Activated CD4-positive, alpha-beta T cell treated with anti-CD3 and anti-CD28 coated beads, Interleukin-2, amount 50 U/mL, for 24 hours (primary cell): ENCODE measurements at places on chromosomes 1 and 21.

GRCh38 chr21:44846485-44847260 lies 26.8 kb downstream of the PTTG1IP start:
- DNase-seq: no peak

DNA sequence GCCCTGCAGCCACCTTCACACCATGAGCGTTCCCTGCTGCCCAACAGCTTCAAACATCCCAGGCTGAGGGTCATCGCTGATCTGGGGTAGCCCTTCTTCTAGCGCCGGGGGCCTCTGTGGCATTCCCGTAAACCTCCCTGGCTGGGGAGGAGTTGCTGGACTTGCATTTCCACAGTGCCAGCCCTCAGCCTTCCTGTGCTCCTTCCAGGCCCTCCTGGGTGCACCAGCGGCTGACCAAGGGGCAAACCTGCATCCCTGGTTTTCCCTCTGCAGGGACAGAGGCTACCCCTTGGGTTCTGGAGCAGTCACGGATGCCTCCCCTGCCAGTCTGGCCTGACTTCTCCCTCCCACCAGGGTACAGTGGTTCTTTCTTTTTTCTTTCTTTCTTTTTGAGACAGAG lies 218.7 kb upstream of the TMEM51 start:
- DNase-seq: no peak

DNA sequence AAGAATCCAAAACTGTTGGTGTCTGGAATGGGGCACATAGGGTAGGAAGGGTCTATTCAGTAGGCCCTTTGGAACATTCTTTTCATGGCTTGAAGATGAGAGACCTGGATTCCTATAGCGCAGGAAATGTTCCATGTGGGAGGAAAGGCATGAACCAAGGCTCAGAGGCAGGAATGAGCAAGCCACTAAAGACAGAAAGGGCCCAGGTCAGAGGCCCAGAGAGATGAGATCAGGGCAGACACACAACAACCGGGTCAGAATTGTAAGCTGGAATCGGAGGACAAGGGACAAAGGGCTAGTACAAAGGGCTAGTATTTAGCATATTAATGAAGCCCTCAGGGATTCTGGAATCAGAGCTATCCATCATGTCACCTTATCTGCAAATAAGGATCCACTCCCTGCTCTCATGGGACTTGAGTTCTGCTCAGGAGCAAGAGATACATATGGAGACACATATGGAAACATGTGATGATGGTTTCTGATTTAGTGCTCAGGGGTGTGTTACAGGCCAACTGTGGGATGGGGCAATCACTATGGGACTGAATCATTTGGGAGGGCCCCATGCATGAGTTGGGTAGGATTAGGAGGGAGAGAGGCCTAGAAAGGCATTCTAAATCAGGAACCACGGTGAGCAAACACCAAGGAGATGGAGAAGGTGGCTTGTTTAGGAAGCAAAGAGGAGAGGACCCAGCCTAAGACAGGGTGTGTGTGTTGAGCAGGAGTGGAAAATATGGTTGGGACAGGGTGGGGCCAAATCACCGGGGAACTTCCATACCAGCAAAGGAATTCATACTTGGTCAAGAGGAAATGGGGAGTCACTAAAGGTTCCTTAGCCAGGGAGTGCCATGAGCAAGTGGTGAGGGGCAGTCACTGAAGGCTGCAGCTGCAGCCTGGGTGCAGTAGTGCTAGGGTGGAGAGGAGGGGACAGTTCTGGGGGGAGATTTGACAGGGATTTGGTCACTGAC lies 8.6 kb downstream of the NECTIN4 start:
- no peak for DNase-seq

GRCh38 chr1:194288238-194288637 lies 1101.8 kb upstream of the B3GALT2 start:
- no peak for DNase-seq

DNA sequence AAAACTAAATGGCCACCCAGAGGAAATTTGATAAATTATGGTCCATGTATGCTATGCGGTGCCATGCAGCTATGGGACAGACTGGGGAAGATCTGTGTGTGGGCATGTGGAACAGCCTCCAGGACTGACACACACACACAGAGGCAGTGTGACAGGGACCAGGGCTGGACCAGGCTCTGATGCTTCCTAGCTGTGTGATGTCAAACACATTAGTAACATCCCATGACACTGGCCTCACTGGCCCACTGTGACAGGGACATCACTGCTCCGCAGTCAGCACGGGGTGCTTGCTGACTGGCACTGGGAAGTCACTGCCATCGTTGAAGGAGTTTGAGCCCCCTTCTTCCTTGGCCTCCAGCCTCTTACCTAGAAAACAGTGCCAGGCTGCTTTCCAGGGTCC lies 13.9 kb downstream of the RAP1GAP start:
- DNase-seq: no peak

DNA sequence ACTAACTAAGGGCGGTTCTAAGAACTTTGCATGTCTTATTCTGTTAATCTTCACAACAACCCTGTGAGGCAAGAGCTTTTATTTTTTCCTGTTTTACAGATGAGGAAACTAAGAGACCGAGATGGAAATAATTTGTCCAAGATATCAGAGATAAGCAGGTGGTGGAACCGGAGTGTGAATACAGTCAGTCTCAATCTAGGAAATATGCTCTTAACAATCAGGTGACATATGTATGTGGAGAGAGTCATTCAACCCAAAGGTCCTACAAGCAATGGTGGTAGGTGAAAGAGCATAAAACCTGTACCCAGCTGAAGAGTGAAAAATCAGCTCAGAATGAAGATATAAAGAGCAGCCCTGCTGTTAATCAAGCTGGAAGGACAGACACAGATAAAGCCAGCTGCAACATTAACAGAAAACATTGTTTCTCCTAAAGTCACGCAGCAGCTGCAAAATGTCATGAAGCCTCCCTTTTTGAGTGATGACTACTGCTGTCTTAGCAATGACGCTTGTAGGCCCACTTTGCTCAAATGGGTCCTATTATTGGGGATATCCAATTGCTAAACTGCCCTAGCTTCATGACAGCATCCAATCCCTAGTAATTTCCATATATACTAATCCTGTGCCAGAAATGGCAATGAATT lies 30.5 kb upstream of the FCAMR start:
- DNase-seq: no peak

DNA sequence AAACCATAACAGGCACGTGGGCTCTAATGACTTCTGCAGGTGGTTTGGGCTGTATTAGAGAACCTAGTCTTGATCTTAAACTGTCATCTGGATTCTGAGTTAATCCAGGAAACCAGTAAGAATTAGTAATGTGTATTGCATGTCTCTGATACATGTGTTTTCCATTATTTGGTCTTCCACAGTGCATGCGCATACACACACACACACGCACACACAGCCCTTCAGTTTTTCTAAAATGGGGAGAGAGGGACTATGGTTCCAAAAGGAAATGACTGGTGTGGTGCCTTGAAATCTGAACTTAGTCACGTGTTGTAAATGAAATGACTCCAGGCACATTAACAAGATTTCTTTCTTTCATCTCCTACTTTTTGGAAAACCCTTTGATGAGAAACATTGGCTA lies 67.6 kb downstream of the OLFML2B start:
- DNase-seq: no peak

GRCh38 chr1:234980645-234981396 lies 147.8 kb downstream of the TOMM20 start:
- peak; percentile 46 for DNase-seq

GRCh38 chr21:29264721-29265120 lies 34.0 kb upstream of the BACH1 start:
- DNase-seq: no peak

- DNase-seq: no peak
Observed at GRCh38 chr1:97013941-97014340, 292.4 kb downstream of the PTBP2 start.

DNA sequence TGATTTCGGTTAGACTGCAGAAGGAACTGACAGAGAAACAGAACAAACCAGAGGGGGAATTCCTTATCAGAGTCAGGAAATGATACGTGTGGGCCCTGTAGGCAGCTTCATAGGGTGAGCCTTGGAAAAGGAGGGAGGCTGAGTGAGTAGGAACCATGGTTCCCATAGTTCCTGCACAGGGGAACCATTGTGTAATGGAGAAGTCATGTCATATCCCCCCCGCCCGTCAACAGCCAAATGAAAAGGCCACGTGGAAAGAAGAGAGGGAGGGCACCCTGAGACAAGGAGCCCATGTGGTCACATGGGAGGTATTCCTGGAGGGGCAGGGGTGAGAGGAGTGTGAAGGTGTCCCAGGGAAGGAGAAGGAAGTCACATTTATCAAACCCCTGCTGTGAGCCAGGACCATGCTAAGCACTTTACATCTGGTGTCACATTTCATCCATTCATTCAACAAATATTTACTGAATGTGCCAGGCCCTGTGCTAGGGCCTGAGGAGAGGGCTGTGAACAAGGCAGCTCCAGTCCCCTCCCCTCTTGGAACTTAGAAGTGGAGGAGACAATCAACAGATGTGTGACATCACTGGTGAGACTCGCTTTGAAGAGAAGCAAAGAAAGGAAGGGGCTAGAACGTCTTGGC lies 15.7 kb upstream of the FGR start:
- DNase-seq: no peak

GRCh38 chr1:167439301-167439988 lies 78.9 kb downstream of the CD247 start:
- no peak for DNase-seq

- no peak for DNase-seq
Observed at GRCh38 chr1:185427776-185428175, 110.7 kb upstream of the IVNS1ABP start.

GRCh38 chr1:91564888-91565701 lies 64.4 kb downstream of the CDC7 start:
- no peak for DNase-seq

DNA sequence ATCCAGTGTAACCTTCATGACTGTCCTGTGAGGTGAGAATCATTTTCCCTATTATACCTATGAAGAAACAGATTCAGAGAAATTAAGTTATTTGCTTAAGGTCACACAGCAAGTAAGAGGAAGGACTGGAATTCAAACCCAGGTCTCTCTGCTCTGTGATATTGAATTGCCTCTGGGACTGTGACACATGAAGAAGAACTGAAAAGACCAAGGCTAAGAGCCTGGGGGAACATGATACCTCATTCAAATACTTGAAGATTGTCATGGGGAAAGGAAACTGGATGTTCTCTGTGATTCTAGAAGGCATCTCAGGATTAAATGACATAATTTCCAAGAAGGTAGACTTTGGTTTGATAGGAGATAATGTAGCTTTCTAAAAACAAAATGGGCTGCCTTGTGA lies 3.6 kb downstream of the WDTC1 start:
- DNase-seq: no peak

DNA sequence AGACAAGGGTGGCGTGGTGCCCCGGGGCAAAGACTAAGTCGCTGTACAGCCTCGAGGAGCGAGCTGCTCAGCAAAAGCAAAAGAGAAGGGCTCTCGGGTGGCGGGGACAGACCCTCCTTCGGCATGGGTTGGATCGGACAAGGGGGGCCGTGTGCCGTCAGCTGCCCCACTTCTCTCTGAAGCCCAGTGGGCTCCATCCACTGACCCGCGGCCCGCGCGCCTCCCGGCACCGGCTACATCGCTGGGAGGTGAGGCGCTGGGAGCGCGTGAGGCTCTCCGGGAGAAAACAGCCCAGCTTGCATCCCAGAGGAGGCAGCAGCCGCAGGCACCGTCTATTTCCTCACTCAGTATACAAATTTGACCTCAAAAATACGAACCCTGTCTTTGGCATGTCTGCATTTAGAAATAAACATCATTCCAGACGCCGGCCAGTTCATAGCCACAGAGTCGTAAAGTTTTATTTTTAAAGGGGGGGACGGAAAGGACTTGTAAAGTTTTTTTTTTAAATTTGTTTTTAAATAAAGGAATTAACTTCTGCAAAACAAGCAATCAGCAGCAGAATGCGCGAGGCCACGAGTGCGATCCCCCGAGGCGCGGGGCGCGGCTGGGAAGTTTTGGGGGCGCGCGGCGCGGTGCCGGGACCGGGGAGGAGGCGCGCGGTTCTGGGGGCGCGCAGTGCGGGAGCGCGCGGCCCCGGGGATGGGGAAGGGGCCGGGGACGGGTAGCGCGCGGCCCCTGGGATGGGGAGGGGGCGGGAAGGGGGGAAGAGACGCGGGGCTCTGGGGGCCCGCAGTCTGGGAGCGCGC lies 689 bp upstream of the GPR137B start:
- no peak for DNase-seq
